ENCODE measurements at places on chromosomes 3 and 15.

GRCh38 chr3:29516164-29516563, 235.3 kb downstream of the RBMS3 start:
- no peak for DNase-seq

DNA sequence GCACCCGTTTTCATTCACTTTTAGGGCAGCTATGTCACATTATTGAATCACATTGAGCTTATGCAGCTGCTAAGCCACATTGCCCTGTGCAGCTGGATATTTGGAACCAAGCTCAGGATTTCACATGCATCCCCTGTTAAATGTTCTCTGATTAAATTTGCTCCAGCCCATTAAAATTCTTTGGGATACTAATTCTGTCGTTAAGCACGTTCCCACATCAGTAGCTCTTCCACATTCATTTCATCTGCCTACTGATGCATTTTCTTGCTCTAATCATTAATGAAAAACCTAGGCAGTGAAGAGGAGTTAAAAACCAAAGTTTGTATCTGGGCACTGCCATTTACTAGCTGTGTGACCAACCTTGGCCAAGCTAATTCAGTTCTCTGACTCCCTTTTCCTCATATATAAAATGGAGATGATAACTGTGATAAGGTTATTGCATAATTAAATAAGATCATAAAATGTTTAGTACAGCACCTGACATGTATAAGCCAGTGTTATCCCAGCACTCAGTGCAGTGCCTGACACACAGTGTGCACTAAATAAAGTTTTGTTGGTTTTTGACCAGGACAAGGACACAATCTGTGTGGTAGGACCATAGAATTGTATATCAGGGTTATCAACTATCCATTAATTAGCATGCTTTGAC, 222.2 kb upstream of the ATP11B start:
- DNase-seq, result no peak

DNA sequence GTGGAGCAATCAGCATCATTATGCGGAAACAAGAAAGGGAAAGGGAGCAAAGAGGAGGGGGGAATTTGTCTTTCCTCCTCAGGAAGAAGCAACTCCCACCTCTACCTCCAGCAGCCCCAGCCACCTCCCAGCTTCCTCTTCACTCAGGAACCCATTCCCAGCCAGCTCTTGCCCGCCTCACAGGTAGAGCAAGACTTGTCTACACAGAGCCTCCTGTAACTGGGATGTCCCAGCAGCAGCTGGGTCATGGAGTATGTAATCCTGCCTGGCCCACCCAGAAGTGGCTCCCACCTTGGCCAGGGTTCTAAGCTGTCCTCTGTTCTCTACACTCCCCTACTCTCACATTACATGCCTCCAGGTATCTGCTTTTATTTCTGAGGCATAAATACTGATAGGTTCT, 14.0 kb downstream of the IGDCC3 start:
- DNase-seq, result no peak

DNA sequence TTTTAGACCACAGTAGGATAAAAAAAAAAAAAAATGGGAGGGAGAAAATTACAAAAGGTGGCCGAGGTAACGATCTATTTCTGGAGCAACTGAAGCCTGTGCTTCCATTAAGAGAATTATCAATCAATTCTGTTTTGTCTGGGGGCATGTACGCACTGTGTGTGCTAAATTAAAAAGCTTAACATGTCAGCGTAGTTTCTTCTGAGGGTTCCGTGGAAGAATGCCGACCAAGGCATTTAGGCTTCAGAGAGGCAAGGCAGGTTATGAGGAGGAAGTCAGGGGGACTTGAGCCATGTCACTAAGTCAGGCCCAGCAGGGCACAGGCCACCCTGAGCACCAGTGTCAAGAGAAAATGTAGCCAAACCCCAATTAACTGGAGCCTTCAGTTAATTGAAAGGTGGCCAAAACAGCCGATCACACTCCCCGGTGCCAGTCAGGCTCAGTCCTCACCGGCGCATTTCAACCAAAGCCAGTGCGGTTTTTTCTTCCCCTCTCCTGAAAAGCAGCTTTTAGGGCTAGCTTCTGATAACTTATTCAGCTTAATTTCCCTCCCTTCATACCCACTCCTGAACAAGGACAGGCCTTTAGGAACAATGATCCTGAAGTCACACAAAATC, 113.9 kb downstream of the MEGF11 start:
- no peak for DNase-seq

GRCh38 chr3:33131331-33132018, 17.7 kb downstream of the CRTAP start:
- DNase-seq, result peak; percentile 78

DNA sequence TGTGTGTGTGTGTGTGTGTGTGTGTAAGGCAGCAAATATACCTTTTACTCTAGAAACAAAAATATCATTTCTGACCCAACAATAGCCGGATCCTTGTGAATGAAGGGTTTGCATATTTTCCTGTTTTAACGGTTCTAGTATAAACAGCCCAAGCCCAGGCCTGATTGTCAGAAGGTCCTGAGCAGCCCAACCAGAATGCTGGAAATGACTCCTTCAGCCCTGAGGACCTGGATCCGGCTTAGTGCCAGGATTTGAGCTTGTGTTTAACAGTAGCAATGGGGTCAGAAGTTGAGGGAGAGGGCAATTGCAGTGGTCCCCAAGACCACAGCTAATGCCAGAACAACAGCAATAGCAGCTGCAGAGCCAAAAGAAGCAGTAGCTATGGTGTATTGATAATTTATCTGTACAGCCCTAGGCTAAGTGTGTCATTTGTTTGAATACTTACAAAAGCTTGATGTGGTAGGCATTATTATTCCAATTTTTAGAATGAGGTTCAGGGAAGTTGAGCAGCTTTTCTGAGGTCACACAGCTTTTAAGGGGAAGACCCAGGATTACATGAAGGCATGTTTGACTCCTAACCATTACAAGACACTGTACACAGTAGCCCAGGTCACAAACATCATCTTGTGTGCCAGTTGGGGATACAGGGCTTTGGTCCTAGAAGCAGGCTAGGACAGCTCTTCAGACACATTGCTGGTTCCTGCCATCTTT, 12.8 kb downstream of the FOXL2 start:
- DNase-seq, result no peak

GRCh38 chr3:42936157-42936981, 30.4 kb downstream of the ZNF662 start:
- DNase-seq, result no peak

DNA sequence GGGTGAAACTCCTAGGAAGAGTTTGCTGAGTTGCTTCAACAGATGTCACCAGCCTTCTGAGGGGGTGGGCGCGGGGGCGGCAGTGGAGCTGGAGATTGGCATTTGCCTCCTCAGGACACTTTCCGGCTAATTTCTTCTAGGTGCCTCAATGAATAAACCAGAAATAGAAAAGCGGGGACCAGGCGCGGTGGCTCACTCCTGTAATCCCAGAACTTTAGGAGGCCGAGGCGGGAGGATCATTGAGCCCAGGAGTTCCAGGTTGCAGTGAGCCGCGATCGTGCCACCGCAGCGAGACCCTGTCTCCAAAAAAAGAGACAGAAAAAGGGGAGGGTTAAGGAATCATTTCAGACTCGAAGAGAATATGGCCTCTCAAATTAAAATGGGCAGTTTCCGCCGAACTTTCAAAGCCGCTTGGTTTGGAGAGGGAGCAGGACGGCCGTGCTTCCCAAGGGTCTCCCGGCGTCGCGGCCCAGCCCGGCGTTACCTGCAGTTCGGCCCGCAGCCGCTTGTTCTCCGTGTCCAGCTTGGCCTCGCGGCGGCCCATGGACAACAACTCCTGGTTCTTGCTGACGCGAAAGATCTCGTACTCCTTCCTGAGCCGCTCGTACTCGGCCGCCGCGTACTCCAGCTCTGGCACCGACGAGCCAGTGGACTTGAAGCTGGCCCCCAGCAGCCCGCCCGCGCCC, 587 bp downstream of the NPHP3 start:
- DNase-seq, result peak; percentile 24

GRCh38 chr15:64037116-64037515, 9.2 kb downstream of the DAPK2 start:
- no peak for DNase-seq

DNA sequence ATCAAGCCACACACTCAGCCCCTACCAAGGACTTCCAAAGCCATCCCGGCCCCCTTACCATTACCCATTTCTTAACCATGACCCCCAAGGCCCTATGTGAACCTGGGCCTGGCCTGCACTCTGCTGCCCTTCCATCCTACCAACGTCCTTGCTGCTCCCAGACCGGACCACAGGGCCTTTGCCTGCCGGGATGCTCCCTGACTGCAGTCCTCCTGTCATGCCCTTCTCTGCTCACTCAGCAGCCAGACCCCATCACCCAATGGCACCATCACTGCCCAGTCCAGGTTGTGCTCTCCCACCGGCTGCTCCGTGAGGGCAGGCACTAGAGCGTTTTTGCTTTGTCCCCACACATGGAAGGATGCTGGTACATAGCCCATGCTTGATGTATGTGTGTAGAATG, 73.7 kb downstream of the OCA2 start:
- no peak for DNase-seq

DNA sequence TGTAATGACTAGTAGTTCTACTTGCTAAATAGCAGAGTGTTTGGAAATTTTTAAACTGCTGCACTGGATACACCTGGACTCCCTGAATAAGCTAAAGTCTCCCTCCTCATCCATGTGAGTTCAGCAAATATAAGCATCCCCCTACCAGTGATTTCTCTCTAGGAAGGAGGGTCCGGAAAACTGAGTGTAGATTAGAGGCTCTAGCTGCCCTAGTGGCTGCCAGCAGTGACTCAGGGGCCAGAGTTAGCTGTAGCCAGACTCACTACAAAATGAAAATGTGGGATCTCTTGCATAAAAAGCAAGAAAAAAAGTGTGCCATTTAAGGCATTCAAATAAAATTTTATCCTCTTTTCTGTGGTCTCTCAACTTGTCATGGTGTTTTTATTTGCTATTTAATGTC, 485.0 kb upstream of the ATP11B start:
- DNase-seq, result no peak

All from HAP-1 (cell line).